ENCODE measurements at places on chromosomes 7 and 10.
A peak's percentile ranks its signal among the peaks of the same experiment; 100 is the strongest.

DNA sequence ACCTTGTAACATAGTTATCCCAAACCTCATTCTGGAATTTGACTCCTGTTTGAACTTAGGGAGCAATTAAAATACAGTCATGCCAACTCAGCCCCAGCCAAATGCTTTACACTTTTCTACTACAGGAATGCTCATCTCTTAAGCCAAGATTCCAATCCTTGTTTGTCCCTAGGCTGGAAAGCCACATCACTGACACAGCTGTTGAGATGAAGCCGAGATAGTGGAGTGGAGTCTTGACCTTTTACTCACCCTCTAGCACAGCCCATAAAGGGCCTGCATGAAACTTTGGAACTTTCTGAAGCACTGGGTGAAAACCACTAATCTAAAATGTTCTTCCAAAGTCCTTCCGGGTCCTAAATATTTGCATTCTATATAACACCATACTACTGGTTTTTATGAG is 247.3 kb downstream of the ETV1 start:
- no peak for DNase-seq

GRCh38 chr10:35306852-35307251 is 29.5 kb upstream of the CCNY start:
- DNase-seq = no peak

DNA sequence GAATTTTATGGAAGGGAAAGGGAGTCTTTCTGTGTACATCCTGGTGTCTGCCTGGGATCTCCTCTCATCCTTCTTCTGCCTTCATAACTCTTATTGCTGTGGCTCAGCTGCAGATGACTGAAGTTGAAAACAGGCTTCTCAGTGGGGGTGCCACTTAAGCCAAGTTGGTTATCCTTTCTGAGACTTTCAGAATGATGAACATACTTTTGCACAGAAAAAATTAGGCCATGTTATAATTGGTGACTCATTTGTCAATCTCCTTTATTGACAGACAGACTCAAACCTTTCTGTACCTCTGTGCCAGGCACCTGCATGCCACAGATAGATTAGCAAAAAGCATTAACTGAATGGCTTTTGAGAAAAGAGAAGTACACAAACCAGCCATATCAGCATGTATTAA is 430.3 kb downstream of the SORCS1 start:
- no peak for DNase-seq

DNA sequence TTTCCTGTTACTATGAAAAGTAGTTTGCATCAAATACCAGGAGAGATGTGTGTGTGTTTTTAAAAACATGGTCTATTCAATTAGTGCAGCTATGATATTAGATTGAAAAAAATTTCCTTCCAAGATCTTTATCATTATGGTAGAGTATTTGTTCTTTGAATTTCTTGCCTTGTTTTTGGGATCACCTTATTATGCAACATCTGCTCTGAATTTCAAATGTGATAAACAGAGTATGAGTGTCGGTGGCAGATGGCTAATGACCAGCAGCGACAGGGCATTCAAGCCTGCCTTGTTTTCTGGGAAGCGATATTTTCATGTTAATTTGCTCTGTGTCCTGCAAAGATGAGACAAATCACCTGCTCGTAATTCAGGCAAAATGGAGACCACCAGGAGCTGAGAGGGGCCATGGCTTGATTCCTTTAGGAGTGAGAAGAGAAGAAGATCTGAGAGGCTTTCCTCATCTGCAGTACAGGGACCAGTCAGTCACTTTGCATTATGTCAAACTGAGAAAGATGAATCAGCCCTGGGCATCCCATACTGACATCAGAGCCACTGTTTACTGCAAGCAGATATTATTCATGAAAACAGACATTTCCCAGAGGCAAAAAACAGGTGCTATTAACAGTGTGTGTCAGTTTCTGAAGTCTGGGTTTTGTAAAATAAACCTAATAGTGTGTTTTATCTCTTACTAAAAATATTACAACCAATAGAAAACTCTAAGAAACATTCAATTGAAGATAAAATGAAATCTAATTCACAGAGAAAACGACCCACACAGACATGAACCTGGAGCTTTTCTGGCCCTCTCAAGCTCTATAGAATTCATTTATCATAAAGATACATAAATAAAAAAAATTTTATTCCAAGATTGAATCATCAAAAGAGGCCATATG is 67.6 kb downstream of the CDK6 start:
- DNase-seq = no peak

GRCh38 chr7:81159402-81159801 is 240.6 kb upstream of the SEMA3C start:
- DNase-seq = no peak

GRCh38 chr7:157228864-157229422 is 90.2 kb downstream of the UBE3C start:
- no peak for DNase-seq

DNA sequence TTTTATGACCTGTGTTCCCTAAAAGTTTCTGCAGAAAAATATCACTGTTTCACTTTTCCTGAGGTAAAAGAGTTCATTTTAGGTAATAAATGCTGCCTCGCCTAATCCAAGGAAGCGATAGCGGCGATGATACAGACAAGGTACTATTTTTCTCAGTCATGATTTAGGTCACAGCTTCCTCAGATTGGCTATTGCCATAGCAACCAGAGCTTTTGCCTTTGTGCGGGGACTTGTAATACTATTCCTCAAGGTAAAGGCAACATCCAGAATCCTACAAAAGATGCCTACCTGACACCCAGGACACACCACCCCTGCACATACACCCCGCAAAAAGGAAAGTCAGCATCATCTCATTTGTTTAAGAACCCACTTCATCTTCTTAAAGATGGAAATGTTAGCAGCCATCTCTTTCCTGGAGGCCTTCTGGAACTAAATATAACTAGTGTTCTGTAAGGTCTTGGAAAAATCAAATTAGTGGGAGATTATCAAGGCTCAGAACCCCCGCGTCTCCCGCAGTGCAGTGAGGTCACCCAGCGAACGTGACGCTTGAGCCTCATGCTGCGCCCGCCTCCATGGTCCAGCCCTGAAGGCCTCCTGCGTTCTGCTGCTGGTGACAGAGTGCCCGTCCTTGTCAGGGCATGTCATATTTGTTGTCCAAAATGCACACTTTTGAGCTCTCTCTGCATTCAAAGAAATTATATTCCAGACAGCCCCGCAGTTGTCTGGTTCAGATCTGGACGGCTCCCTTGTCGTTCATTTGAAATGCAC is 402.0 kb upstream of the RNF32 start:
- no peak for DNase-seq

DNA sequence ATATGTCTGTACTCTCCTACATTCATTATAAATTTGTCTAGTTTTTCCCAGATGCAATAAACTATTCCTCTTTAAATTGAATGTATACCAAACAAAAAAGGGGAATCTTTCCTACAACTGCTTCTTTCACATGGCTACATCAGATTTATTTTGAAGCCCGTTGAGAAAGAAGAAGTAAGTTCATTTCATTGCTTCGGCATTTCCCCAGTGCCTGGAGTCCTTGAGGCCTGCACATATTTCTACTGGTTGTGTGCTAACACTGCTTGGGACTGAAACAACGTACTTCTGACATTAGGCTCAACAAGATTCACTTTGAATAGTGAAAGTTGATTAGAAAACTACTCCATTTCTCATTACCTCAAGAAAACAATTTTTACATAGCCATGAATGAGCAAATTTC is 201.7 kb downstream of the PHF14 start:
- DNase-seq = no peak

GRCh38 chr10:511101-511848 is 178.2 kb downstream of the DIP2C start:
- DNase-seq = peak; percentile 76

DNA sequence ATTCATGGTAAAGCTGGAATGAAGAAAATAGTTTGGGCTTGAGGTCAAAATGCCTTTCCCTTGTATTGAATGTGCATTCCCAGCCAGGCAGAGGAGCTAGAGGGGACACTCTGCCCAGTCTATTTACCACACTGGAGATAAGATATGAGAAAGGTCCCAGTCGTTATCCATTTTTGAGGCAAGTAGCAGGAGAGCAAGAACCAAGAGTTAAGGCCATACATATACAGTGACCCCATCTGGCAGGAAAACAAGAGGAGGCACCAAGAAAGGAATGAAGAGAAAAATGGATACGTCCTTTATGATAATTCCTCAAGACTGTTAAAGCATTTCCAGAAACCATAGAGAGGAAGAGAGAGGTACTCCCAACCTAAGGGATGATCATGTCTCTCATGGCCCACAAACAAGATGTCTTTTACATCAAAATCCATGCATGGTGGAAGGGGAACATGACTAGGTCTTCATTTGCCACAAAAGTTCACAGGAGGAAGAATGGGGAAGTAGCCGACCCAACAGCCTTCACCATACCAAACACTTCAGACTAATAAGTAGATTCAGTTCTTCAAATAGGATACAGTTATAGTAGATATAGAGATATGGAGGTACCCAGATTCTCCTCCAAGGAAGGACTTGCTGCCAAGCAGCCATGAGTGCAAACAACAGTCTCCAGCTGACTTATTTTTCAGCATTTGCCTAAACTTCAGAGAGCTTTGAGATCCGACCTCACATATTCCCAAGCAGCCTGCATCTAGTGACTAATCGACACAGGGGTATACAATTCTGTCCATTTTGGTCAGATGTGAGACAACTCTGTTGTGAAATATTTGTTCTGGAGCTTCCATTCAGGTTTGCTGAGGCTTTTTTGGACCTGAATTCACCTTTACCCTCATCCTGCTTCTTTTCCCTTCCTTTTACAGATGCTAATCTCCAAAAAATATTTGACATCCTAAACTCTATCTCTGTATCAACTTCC is 61.1 kb upstream of the CCDC71L start:
- DNase-seq = no peak

GRCh38 chr7:28800150-28800549 is 158.0 kb downstream of the TRIL start:
- no peak for DNase-seq

DNA sequence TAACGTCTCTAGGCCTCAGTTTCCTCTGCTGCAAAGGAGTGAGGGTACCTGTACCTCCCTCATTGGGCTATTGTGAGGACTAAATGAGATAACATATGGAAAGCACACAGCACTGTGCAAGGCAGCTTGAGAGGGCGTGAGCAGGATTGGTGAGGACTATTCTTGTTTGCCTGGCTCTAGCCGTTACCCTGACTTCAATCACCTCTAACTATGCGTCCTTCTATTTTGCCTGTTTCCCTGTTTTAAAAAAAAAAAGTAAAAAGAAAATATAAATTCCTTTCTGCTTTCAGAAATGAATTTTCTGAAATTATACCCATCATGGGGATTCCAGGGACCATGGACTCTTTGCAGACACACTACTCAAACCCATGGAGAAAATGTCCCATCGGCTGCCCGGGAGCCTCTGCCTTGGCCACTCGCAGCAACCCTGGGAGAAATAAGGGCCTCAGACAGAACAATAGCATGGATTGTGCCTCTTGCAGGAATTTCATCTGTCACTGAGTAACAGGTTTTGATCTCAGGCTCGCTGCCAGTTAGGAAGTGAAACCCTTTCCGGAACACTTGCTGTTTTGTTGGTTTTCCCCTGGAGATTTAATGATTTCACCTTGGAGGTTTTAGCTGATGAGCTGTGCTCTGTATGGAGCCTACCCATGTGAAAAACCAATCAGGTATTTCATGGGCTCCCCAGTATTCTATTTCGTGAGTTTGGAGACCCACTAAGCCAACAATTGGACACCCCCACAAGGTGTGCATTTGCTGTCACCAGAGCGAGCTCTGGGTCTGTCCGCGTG is 55.6 kb downstream of the STEAP1B start:
- DNase-seq = no peak

GRCh38 chr10:82888809-82889455 is 1013.9 kb downstream of the NRG3 start:
- no peak for DNase-seq

DNA sequence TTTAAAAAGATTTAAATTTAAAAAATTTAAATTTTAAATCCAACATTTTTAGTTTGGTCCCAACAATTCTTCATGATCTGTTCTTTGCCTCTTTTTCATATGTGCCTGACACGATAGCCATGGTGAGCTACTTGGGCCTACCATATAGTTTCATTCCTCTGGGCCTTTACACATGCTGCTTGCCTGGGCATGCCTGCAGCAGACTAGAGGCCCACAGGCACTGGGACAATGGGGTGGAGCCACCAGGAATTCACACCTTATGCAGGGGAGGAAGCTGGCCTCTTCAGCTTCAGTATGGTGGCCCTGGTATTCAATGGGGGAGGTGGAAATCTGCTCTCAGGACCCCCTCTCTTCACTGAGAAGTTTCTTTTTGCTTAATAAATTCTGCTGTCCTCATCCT is 37.8 kb upstream of the ZNF365 start:
- no peak for DNase-seq

- DNase-seq = no peak
Measured at GRCh38 chr10:57952741-57953140, 315.0 kb downstream of the IPMK start.

DNA sequence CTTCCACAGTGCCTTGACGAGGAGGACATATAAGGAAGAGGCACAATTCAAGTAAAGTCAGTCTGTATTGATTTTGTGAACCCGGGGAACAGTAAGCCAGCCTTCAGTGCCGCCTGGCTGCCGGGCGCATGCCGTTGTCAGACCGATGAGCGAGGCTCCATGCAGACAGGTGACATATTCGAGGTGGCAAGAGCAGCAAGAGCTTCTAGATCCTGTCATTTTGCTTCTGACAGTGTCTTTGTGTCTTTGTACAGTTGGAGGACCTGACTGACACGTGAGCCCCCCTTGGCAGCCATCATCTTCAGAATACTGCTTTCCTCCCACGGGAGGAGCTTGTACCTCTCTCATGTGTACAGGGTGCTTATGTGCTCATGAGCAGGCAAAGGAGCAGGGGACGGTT is 387.5 kb upstream of the GALNT17 start:
- no peak for DNase-seq

- DNase-seq = no peak
Measured at GRCh38 chr10:76356557-76356956, 925.1 kb downstream of the LRMDA start.

DNA sequence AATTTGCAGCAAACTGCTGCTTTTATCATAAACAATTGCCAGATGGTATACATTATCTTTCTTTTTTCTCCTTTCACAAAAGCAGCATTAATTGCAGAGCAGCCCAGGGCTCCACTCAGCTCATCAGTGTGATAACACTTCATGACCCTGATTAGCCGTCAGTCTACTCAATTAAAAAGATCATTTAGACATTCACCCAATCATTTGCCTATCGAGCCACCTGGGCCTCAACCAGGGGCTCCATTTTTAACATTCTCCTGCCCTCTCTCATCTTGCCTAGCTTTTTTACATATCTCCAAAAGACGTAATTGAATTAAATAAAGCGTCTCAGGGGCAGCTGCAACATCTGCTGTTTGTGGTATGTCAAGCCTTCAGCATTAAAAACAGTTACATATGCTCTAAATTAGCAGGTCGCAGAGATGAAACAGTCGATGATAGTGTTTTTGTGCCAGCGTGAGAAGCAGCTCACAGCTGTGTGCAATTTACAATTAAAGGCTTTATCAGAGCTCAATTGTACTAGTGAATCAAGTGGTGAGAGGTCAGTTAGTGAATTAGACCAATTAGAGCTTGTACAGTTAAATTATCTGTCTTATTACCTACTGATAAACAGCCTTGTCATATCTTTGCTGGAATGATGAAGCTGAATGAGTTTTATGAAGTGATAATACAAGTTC is 522.5 kb downstream of the ETV1 start:
- DNase-seq = no peak
